ENCODE measurements at places on chromosomes 11 and 22.

DNA sequence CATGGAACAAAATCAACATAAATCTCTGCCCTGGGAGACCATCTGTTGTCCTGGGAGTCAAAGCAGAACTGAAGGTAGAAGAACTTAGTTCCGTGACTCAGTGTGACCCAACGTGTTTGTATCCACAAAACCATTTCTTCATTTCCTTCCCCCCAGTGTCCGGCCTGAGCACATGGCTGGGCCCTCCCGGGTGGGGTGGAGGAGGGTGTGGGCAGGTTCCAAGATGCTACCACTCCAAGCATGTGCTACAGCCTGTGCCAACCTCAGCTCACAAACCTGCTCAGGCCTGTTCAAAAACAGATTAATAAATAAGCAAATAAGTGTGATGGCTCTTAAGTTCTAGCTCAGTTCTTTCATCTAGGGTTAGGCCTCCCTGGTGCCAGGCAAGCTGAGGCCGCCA lies 55.3 kb downstream of the SHANK2 start:
- DNase-seq, result no peak

GRCh38 chr11:14065681-14066080 lies 103.2 kb downstream of the SPON1 start:
- no peak for DNase-seq

DNA sequence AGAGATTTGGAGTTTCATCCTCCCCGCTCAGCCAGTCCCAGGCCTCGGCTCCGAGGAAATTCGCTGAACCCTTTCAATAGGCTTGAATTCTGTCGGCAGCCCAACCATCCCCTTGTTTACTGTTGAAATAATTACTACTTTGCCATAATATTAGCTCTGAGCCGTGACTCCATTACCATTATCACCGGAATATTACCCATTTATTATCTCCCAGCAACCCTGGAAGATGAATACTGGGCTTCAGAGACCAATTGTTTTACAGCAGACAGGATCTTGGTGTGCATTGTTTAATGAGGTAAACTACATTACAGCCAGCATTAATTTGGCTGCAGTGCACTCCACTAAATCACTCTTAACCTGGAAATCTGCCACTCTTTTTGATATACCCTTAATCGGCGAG lies 867.4 kb downstream of the NTM start:
- no peak for DNase-seq

GRCh38 chr22:23389271-23390071 lies 190.6 kb downstream of the IGLL1 start:
- DNase-seq, result no peak

DNA sequence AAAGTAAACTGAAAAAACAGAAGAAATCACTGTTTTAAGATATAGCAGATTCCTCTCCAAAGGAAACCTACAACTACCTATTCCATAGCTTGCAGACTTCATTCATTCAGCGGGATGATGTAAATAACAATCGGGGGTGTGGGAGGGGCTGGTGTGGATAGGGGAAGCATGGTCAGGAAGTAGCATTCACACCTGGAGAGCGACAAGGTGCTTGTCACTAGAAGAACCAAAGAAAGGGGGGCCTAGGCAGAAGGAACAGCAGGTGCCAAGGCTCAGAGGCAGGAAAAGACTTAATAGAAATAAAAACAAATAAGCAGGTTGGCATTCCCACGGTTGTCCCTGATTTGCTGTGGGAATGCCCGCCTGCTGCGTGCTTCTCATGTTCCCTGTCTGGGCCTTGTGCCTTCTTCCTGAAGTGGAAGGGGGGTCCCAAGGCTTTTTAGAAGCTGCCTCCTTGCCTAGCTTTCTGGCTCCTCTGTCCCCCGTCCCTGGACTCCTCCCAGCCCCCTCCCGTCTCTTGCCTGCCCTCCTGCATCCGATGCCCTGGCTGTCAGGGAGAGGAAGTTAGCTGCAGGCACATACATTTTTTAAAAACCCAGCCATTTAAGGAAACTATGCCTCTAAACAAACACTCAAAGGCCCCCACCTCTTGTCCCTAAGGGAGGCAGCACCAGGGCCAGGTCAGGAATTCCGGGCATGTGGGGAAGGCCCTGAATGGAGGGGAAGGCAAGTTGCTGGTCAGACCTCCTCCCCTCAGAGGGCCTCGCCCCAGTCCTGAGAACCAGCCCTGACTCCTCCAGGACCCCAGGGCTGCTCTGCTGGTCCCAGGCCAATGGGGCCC lies 54.7 kb upstream of the PRDM11 start:
- no peak for DNase-seq

GRCh38 chr11:83736684-83737083 lies 450.5 kb upstream of the CCDC90B start:
- no peak for DNase-seq

- DNase-seq, result no peak
Measured at GRCh38 chr11:91795139-91795887, 429.3 kb upstream of the FAT3 start.

DNA sequence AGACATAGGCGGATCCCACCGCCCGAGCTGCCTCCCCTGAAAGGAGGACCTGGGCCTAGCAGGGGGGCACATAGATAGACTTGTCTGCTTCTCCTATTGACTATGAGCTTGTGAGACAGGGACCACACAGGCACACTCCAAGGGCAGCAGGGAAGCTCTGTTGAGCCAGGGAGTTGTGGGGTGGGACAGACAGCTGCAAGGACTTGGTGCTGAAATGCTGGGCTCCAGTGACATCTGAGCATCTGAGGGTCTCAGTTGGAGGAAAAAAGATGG lies 53.4 kb upstream of the ANO1 start:
- DNase-seq, result no peak

- DNase-seq, result no peak
Measured at GRCh38 chr11:35150454-35150853, 11.5 kb downstream of the CD44 start.

Data from T-helper 2 cell treated with Interferon-gamma antibody and Interleukin-4, amounts not matched to agents 5 μg/mL and 100 μg/mL, for 36 hours (primary cell).